ENCODE measurements at places on chromosomes 5 and 9.
A peak's percentile ranks its signal among the peaks of the same experiment; 100 is the strongest.

- DNase-seq = peak; percentile 14
Observed at GRCh38 chr9:17116400-17116837, 18.4 kb upstream of the CNTLN start.

- no peak for DNase-seq
Observed at GRCh38 chr5:173665326-173665725, 48.9 kb upstream of the BOD1 start.

DNA sequence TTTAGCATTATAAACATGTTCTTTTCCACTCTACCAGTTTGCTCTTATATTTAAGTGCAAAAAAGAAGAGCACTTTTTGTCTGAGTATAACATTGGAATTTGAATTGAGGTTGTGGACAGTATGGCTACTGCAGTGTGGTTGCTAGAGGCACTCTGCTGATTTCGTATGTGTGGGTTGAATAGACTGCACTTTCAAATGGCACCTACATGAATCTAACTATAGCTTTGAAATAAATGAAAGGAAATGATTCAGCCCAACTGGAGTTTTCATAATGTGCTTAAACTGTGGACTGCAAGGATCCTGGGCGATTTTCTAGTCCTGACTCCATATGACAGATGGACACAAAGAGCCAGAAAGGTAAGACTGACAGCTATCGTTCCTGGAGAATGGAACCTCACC is 657.6 kb upstream of the RIOK2 start:
- DNase-seq = no peak

- DNase-seq = no peak
Observed at GRCh38 chr5:145949474-145949873, 13.1 kb downstream of the SH3RF2 start.

DNA sequence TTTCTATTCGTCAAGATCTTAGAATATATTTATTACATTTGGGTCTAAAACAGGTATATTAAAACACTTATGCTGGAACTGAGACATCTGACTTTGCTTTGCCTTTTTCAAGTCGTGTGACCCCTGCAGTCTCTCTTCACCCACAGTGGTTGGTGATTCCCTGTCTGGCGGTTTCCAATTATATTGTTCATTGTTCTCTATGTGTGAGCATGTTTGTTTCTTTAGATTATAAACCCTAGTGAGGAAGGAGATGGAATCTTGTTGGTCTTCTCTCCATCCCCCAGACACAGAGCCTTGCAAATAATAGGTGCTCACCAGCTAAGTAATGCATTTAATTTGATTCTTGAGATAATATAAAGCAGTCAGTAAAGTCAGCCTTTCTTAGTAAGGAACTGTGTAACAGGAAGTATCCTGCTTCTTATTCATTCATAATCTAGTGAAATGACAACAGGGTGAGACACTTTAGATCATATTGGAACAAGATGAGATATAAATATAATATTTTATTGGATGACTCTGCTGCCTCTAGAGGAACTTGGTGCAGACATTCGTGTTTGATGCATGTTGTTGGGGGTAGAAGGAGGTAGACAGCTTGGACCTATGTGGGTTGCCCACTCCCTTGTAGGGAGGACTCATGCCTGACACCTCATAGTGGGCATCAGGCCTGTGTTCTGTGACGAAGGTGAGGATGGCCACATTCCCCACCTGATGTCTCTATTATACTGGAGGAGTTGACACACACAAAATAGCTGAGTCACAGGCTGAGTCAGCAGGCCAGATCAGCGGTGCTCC is 88.1 kb downstream of the FGF1 start:
- peak; percentile 78 for DNase-seq

- DNase-seq = no peak
Observed at GRCh38 chr9:73541923-73542322, 390.3 kb downstream of the ANXA1 start.
